ENCODE measurements at places on chromosomes 4 and X. TPM values are rescaled to one million over a fixed set of nuclear protein-coding genes. Genes with fewer than 3 reads are reported as not detected.
A peak's percentile ranks its signal among the peaks of the same experiment; 100 is the strongest.

TBX22 gene
- not detected for total RNA-seq

DSPP gene
- total RNA-seq, result not detected

IL2RG gene
- 47.7 TPM for total RNA-seq

IQCM gene
- total RNA-seq, result 7.2 TPM

DNA sequence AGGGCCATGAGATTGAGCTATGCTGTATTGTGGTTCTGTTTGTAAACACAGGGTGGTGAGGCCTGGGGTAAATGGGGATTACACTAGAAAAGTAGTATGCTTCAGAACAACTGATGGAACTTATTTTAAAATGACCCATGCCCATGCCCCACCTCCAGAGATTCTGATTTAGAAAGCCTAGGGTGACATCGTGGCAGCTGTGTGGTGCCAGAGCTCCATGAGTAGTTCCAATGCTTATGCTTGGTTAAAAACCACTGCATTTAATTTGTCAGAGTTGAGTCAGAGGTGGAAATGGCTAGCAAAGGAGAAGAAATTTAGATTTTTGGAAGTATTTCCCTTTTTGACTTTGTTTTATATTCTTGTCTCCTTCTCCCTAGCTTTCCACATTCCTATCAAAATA lies 63.4 kb upstream of the PDE5A start:
- DNase-seq, result no peak

GRCh38 chr4:75048208-75048879 lies 115.4 kb downstream of the PARM1 start:
- DNase-seq, result no peak

GRCh38 chrX:54711735-54712134 lies 86.3 kb downstream of the ITIH6 start:
- DNase-seq, result no peak

GRCh38 chrX:124127496-124127895 lies 166.0 kb downstream of the STAG2 start:
- no peak for DNase-seq

DNA sequence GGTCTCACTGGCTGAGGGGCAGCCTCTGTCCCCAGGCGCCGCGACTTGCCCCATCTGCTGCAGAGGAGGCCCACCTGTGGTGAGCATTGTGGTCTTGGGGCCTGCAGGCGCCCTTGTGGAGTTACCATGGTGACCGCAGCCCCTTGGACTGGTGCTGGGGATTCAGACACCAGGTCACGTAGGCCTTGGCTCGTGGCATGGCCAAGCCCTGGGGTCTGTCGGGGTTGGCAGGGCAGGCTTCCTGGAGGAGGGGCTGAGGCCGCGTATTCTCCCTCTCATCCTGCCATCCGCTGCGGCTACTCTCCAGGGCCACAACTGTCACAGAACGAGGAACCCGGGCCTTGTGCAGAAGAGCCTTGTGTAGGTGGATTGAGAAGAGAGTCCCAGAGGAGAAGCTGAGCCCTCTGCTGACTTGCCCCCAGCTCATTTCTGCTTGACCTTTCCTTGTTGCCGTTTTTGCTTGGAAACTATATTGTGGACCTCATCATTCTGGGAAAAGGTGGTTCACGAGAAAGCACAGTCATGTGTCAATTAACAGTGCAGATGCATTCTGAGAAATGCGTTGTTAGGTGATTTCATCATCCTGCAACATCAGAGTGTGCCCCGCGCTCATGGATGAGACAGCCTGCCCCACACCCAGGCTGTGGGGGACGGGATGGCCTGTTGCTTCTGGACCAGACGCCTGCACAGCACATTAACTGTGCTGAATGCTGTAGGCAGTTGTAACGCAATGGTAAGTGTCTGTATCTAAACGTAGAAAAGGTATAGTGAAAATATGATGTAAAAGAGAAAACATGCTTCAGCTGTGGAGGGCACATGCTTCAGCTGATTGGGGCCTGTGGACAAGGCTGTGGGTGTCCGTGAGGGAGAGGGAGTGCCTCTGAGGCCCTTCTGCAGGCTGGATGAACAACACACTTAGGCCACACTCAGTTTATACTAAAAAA lies 38.5 kb downstream of the TRMT44 start:
- DNase-seq, result no peak

DNA sequence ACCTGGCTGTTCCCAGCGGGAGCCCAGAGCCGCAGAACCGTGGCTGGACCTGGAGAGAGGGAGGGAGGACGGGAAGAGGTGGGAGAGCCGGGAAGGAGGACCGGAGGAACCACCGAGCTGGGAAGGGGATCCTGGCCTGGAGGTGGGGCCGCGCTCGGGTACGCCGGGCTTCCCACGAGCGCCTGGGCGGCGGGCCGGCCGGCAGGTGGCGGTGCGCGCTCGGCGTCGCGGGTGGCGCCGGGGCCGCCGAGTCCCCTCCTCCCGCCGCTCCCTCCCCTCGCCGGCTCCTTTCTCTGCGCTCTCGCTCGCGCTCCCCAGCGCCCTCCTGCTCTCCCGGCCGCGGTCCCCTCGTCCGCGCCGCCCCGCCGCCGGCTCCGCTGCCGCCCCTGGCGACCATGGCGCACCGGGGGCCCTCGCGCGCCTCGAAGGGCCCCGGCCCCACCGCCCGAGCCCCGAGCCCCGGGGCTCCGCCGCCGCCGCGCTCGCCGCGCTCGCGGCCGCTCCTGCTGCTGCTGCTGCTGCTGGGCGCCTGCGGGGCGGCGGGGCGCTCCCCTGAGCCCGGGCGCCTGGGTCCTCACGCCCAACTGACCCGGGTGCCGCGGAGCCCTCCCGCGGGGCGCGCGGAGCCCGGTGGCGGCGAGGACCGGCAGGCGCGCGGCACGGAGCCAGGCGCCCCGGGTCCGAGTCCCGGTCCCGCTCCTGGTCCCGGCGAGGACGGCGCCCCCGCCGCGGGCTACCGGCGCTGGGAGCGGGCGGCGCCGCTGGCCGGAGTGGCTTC lies at the start of gene SORCS2:
TSS of gene SORCS2 (plus strand) at position 287 of the 778 bp plus-strand sequence.
- peak; percentile 60 for DNase-seq

GRCh38 chr4:185700048-185700447 lies 111.9 kb downstream of the SORBS2 start:
- no peak for DNase-seq

DNA sequence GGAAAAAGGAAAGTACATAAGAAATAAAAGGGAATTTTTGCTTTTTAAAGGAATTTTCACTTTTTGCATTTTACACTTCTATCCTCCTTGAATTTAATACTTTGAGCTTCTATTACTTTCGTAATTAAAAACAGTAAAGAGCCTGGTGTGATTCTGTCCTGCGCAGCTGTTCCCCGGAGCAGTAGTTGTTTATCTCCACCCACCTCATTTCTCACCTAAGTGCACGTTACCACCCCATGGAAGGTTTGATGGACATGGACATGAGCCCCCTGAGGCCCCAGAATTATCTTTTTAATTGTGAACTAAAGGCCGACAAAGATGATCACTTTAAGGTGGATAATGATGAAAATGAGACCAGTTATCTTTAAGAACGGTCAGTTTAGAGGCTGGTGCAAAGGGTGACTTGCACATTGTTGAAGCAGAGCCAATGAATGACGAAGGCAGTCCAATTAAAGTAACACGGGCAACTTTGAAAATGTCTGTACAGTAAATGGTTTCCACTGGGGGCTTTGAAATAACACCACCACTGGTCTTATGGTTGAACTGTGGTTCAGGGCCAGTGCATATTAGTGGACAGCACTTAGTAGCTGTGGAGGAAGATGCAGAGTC lies 52.1 kb upstream of the TEX13D start:
- no peak for DNase-seq

DNA sequence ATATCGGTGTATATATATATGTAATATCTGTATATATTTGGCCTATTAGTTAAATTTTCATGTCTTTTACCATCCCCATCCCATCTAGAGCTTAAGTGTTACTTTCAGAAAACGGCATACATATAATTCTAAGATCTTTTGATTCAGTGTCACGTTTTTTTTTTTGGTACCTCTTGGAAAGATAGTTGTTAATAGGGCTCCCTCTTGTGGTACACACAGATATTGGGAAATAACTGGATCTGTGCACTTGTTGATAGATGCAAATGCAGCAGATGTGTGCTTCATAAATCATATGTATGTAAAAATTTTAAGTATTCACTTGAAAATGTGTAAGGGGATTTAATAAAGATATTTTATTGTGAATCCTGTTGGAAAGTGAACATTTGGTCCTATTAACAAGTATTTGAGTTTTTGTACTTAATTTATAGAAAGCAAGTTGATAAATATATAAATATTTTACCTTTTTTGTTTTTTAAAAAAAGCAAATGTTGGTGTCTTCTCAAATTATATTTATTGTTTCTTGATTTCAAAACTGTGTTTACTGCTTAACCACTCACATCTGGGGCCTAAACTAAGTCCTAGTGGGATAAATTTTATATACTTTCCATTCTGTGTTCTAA lies 74.7 kb downstream of the PAQR3 start:
- no peak for DNase-seq

GRCh38 chr4:189136462-189136861 lies 804.2 kb upstream of the FRG1 start:
- DNase-seq, result no peak

- peak; percentile 23 for DNase-seq
These were observed 153.6 kb downstream of the RASL11B start for GRCh38 chr4:53015681-53016080.

- DNase-seq, result no peak
These were observed 81.2 kb downstream of the SYTL5 start for GRCh38 chrX:38087594-38087993.

DNA sequence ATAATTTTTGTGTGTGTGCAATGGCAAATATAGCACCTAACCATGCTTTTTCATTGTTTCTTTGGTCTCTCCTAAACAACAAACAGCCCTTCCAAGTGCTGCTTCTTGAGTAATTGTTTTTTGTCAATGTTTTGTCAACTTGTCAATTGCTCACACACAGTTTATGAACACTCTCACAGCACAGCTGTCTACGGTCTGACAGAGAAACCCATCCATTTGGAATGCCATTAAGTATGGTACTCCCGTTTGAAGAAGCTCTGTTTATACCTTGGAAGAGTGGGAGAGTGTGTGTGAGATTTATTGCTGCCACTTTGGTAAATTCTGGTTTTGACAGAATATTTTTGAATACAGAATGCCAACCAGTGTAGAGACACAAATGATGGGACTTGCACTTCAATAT lies 254.6 kb downstream of the LDB2 start:
- no peak for DNase-seq

DNA sequence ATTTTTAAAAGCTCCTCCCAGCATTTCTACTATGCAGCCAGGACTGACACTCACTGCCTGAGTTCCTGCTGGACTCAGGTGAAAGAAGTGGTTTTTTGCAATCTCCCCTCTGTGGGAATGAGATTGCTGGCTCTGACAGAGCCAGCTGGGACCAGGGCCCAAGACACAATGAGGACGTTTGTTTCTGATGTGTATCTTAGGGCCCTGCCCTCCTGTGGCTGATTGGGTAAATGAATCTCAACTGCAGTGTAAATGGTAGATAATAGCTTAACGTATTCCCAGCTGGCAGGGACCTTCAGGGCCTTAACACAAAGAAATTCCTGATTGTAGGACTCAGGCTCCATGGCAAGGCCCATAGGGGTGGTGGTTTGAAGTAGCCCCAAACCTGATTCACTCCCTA lies 85.8 kb upstream of the PRPS1 start:
- DNase-seq, result peak; percentile 6

DNA sequence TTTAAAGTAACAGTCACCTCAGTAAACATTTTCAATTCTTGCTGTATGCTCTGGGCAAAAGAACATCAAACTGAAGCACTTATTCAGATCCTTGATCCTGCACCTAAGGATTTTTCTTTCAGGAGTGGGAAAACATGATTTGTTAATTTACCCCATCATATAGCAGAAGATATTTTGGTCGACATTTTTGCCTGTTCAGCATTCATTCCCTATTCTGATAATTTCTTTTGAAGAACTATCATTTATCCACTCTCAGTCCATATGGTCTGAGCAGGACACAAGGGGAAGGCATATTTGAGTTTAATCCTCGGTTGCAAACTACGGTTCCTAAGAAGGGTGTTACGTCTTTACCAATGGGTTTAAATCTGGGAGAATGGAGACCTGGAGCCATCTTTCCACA lies 1.2 kb upstream of the CLOCK start:
- DNase-seq, result no peak

- DNase-seq, result no peak
These were observed 5.3 kb upstream of the FGA start for GRCh38 chr4:154595807-154596206.

DNA sequence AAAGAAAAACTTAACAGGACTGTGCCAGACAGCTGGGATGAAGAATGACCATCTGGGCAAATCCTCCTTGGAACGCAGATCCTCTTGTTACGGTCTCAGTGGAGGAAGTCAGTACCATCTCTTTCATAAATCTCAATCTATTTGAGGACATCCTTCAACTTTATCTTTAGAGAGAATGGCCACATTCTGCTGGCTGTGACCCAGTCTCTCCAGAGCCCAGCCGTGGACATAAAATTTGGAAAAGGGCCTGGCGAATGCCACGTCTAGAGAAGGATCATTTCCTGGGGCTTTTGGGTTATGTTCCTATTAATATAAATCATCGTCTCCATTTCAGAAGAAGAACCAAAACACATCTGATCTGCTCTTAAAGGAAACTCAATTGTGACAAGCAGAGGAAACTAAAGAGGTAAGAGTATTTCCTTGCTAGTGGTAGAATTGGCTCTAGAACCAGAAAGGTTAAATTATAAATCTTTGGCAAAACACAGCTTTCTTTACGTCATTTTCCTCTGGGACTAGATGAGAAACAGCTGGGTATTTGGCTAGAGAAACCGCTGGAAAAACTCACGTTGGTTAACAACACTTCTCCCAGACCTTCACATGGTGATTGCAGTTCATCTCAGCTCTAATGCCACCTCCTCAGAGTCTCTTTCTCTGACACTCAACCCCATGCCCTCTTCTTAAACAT lies 164.7 kb downstream of the CHIC2 start:
- DNase-seq, result no peak

Measured in left colon (tissue), 2 donors.